ENCODE measurements at places on chromosomes 7 and 10.

GRCh38 chr10:59090817-59091622 is 85.4 kb upstream of the PHYHIPL start:
- DNase-seq = no peak

DNA sequence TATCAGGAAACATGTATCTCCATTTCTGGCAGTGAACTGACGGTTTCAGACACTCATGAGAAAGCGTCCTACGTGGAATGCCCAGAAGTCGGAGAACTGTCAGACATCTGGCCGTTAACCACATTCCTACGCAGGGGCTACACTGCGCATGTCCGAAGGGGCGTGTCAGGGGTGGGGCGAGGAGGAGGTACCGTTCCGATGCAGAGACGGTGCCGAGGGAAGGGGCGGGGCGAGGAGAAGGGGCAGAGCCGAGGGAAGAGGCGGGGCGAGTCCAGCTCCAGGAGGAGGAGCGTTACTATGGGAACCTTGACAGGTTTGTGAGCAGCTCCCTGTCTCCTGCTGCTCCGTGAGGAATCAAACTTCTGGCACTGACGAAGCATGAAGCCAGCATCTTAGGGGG is 366.9 kb upstream of the NUPR2 start:
- DNase-seq = peak; percentile 38

- no peak for DNase-seq
These were observed 26.1 kb upstream of the FAM221A start for GRCh38 chr7:23653942-23654341.

GRCh38 chr7:24715661-24716479 is 41.4 kb downstream of the GSDME start:
- DNase-seq = peak; percentile 46

GRCh38 chr7:32062150-32062549 is 8.1 kb downstream of the PDE1C start:
- DNase-seq = peak; percentile 3

DNA sequence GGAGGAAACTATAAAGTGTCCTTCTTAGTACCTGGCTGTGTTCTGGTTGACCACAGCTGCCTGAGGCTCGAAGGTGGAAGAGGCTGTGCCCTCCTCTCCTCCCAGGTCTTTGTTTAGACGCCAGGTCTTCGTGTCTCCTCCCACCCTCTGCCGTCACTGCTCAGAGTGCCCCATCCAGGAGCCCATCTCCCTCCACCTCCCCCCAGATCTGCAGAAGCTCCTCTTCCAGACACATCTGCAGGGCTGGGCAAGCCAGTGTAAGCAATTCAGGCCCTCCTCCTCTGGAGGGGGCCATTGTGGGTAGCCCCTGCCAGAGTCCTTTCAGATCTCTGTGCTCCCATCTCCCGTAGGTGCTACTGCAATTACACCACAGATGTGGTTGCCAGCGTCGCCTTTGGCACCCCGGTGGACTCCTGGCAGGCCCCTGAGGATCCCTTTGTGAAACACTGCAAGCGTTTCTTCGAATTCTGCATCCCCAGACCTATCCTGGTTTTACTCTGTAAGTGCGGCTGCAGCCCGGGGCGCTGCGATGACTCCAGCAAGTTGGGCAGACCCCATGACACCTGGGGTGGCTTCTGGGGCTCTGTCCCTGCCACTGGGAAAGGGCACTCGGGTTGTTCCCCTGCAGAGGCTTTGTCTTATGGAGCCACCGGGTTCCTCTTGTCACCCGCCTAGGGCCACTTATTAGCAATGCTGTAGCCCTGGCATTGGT is 107.5 kb downstream of the PARP12 start:
- peak; percentile 38 for DNase-seq

GRCh38 chr7:100684534-100685042 is 9.5 kb downstream of the GIGYF1 start:
- no peak for DNase-seq

DNA sequence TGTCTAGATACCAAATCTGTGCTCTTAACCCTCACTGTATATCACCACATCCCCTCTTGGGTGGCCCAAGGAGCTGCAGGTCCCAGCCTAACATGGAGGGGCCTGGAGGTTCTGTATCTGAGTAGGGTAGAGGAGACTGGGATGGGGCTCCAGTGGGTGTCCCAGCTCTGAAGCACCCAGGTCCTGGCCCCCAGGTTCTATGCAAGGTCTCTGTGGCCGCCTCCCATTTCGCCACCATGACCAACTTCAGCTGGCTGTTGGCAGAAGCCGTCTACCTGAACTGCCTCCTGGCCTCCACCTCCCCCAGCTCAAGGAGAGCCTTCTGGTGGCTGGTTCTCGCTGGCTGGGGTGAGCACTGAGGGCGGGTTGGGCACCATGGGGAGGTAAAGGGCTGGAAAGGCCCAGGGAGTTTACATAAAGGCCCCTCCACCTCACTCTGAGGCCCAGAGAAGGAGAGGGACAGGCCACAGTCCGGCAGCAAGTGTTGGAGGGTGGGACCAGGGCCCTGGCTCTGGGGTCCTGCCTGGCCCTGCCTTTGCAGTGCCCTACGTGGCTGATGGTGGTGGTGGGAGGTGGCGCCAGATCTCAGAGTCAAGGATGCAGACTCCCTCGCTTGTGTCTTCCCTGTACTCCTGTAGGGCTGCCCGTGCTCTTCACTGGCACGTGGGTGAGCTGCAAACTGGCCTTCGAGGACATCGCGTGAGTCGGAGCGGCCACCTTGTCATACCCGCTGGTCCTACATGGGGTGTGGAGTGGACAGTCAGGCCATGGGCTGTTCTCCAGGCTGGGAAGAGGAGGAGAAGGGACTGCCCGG is 10.2 kb downstream of the GHRHR start:
- DNase-seq = no peak

GRCh38 chr10:129605266-129605985 is 138.4 kb downstream of the MGMT start:
- DNase-seq = no peak

DNA sequence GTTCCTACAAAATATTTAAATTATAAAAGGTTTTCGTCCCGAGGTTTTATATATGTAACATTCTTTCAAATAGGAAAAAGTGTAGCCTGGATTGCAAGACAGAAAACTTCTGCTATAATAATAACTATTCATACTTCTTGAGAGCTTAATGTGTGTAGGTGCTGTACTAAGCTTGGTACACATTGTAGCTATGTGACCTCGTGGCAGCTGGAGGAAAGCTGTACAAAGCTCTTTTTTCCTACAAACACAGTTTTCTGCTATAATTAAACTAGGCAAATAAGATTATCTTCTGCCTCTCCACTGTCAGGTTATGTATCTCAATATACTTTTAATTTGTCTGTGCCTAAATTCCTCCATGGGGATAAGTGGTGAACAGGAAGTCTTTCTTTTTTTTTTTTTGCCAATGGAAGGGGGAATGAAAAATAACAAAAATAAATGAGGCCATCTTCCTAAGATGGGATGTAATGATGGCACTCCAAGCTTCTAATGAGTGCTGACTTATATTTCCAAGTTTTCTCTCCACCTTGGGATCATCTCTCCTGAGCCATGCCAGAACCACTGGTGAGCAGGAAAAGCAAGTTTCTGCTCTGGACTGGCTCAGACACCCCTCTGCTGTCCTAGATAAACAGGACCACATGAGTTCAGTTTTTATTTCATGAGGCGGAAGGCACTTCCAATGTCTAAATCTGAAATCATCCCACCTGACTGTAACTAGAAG is 9.9 kb downstream of the SGMS1 start:
- peak; percentile 10 for DNase-seq

GRCh38 chr7:91288208-91288824 is 24.1 kb downstream of the FZD1 start:
- no peak for DNase-seq

- no peak for DNase-seq
These were observed 18.0 kb downstream of the MXI1 start for GRCh38 chr10:110225441-110225755.

DNA sequence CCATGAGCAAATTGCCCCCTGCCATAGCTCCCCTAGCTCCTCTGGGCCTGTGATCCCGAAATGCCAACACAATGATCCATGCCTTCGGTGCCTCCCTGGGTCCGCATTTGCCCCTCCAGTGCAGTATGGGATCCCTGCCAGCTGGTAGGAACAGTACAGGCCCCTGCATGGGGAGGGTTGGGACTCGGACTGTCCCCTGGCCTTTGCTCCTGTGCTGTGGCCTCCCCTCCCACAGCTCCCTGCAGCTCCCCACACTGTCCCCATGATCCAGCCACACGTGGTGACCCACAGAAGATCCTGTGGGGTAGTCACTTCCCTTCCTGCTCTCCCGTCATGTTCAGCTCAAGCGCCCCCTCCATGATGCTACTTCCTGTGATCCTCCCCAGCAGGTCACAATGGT is 140.3 kb downstream of the MAPK8 start:
- DNase-seq = no peak

- no peak for DNase-seq
These were observed 8.3 kb downstream of the MNX1 start for GRCh38 chr7:157001920-157002818.

DNA sequence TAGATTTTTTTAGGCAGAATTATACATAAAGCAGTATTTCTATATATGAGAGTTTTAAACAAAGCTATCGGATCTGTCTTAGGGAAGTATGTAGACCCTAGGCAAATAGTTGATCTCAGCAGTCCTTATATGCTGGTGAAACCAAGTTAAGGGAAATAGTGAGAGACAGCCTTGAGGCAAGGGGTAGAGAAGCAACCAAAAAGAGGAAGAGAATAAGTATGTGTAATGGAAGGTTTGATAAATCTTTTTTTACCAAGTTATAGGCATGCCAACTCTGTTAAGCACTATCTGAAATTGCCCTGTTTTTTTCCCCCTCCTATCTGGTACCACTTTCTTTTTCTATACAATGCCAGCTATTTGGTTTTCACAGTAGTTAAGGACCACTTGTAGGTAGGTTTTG is 19.9 kb downstream of the SPAG6 start:
- DNase-seq = no peak

- no peak for DNase-seq
These were observed 81.8 kb downstream of the JMJD1C start for GRCh38 chr10:63384001-63384400.

GRCh38 chr10:125226005-125226404 is 65.6 kb upstream of the CTBP2 start:
- no peak for DNase-seq

- no peak for DNase-seq
These were observed 18.8 kb upstream of the PDCD4 start for GRCh38 chr10:110852947-110853346.

- DNase-seq = no peak
These were observed 287.8 kb downstream of the ZEB1 start for GRCh38 chr10:31606841-31607240.

DNA sequence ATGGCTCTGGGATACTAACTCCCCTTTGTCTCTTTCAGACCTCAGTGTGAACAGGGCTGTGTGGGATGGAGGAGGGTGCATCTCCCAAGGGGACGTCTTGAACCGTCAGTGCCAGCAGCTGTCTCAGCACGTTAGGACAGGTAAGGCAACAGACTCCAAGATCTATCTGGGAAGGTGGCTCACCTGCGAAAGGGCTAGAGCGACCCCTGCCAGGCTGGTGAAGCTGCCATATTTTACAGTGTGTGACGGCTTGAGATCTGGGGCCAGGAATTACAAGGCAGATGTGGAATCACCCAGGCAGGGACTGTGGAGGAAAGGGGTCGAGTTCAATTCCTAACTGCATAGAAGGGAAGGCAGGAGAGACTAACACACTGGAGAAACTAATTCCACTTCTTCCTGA is 11.2 kb downstream of the MUC17 start:
- no peak for DNase-seq

- DNase-seq = no peak
These were observed 5.8 kb downstream of the CPA4 start for GRCh38 chr7:130298544-130299326.

GRCh38 chr10:103951183-103951582 is 15.8 kb upstream of the SLK start:
- DNase-seq = no peak

- no peak for DNase-seq
These were observed 115.7 kb downstream of the KIAA1217 start for GRCh38 chr10:24324651-24325050.

DNA sequence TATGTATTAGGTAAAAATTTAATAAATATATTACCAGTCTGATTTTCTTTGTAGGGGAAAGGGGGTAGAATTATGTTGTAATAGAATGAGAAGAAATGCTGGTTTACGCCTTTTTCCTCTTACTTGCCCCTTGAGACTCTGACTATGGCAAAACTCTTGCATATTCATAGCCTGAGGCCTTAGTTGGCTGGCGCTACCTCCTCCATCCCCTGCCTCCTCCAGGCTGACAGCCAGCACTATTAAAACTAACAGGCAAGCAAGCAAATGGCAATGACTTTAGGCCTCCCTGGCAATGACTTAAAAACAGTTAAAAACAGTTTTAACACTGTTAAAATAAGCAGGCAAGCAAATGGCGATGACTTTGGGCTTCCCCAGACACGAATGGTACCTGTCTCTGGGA is 14.4 kb downstream of the PKD2L1 start:
- DNase-seq = no peak

- no peak for DNase-seq
These were observed 28.6 kb downstream of the ST7 start for GRCh38 chr7:116981939-116982338.

- no peak for DNase-seq
These were observed 13.0 kb upstream of the ADAMTS14 start for GRCh38 chr10:70659306-70659705.

GRCh38 chr10:8037199-8037801 is 17.2 kb upstream of the GATA3 start:
- no peak for DNase-seq

- DNase-seq = no peak
These were observed 42.3 kb upstream of the MSRB2 start for GRCh38 chr10:23053036-23053435.

GRCh38 chr10:107436568-107436967 is 272.1 kb upstream of the SORCS1 start:
- DNase-seq = no peak

DNA sequence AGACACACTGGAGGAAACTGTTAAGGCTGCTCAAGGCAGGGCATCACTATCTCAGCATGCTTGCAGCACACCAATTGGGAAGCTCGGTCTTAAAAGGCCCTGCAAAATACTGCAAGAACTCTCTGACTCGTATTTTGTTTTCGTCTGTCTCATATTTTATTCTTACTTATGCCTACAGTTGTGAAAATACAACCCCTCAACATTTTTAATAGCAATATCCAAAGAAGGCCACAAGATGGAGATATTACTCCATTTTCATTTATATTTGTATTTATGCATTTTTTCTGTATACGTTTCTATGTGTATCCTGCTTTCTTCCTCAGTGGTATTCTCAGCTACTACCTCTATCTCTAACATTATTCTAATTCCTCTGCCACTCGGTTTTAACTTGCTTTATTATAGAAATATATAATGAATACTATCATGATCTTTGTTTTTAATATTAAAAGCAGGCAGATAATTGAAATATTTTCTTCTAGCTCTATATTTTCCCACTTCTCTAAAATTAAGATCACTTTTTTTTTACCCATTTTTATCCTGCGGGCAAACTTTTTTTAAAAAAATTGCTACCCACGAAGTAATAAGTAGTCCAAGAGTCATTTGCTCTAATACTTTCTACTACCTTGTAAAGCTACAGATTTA is 10.0 kb downstream of the DNAJC1 start:
- peak; percentile 16 for DNase-seq

- no peak for DNase-seq
These were observed 355.4 kb downstream of the ELMO1 start for GRCh38 chr7:37093257-37093656.

- no peak for DNase-seq
These were observed 104.7 kb upstream of the LRGUK start for GRCh38 chr7:134022286-134022911.

GRCh38 chr10:111085690-111086353 is 9.0 kb downstream of the ADRA2A start:
- DNase-seq = no peak

- DNase-seq = no peak
These were observed 89.3 kb upstream of the DIP2C start for GRCh38 chr10:778626-779330.
